Occipital lobe (tissue), 3 donors: ENCODE measurements at places on chromosomes 2 and 18.
A peak's percentile ranks its signal among the peaks of the same experiment; 100 is the strongest.

DNA sequence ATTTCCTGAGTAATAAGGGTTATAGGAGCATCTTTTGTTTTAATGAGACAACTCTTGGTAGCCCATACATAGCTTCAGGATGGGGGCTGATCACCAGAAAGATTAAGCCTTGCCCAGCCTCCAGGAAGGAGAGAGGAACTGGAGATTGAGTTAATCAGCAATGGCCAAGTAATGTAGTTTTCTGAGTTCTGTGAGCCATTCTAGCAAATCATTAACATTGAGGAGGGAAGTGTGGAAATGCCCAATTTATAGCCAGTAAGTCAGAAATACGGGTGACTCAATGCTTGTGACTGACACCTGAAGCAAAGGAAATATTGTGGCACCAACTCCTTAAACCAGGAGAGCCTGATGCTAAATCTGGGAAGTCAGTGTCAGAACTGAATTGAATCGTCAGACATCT is 205.1 kb upstream of the SRD5A2 start:
- DNase-seq: no peak

DNA sequence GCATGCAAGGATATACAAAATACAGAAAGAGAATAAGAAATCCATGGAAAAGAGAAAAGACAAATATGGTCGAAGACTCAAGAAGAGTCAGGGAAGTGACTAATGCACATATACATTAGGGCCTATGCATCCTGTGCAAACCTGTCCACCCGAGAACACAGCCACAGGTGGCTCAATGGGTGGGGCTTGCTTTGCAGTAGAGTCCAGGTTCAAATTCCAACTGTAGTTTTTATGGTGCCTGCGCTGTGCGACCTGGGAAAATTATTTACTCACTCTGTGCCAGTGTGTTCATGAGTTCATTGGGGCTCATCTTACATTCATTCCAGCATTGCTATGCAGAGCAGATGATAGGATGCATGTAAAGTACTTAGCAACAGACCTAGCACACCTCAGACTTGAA is 244.7 kb downstream of the CTNNA2 start:
- no peak for DNase-seq

GRCh38 chr2:239891698-239892097 is 133.4 kb downstream of the NDUFA10 start:
- no peak for DNase-seq

DNA sequence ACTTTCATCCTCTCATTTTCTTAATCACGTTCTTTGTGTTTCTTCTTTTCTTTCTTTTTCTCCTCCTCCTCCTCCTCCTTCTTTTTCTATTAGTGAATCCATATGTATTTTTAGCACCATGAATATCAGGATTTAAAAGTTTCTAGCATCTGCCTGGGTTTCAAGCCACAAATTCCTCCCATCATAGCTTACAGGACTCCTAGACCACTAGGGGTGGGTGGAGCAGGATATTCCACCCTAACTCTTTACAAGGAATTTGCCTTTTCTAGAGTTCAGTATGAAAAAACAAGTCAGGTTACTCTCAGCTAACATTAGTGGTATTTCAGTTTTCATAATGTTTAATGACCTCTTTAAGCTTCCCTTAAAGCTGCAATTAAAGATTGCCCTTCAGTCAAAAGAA is 19.1 kb upstream of the LRRTM1 start:
- DNase-seq: no peak

DNA sequence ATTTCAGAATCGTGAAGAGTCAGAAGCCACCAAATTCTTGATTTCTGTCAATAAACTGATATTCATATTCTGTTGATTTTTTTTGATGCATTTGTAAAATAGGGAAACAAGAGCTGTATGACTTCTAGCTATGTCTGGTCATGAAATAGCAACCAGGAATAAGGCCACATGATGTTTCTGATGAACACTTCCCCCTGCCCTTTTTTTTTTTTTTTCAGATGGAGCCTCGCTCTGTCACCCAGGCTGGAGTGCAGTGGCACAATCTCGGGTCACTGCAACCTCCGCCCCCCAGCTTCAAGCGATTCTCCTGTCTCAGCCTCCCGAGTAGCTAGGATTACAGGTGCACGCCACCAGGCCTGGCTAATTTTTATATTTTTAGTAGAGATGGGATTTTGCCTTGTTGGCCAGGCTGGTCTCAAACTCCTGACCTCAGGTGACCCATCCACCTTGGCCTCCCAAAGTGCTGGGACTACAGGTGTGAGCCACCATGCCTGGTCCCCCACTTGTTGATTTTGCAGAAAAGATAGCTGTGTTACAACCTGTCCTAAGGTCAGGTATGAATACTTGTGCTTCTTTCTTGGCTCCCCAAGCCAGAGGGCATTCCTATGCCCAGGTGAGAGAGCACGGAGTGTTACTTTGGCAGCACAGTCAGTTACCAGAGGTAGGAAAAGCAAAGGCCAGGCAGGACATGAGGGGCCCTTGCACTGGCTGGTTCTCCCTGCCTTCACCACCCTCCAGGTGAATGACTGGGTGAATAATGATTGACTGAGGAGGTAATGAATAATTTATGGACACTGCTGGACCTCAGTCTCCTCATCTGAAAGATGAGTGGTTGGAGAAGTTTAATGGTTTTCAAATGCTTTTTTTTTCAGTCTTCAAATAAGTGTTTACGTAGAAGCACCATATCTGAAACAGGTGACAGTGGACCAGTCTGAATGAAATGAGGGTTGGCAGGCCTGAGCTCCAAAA is 39.6 kb downstream of the PAX8 start:
- DNase-seq: no peak

DNA sequence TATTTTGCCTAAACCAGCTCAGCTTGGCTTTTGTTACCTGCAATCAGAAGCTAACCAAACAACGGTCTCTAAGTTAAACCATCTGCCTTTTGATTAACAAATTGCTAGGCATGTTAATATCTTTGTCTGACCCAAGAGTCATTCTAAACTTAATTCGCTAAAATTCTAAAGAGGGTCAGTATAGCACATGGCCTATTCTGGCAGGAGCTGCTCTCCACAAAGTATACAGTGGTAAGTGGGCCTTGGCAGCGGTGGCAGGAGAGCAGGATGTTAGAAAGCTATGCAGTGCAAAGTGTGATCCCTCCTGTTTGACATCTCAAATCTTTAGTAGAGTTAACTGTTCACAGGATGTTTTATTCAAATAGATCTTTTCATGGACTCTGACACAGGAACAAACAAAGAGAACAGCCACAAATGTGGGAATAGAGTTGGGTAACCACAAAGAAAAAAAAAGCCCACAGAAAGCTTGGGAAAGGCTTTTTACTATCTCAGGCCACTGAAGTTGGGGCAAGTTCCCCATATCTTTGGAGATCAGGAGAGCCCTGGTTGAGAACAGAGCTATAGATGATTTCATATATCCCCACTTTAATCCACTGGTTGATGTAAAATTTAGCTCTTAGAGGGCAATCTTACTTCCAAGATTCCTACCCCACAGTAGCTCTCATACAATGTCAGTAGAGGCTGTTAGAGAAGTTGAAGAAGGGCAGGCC is 10.6 kb downstream of the CFAP210 start:
- DNase-seq: no peak

- no peak for DNase-seq
These were observed 20.9 kb upstream of the TANK start for GRCh38 chr2:161139098-161139987.

DNA sequence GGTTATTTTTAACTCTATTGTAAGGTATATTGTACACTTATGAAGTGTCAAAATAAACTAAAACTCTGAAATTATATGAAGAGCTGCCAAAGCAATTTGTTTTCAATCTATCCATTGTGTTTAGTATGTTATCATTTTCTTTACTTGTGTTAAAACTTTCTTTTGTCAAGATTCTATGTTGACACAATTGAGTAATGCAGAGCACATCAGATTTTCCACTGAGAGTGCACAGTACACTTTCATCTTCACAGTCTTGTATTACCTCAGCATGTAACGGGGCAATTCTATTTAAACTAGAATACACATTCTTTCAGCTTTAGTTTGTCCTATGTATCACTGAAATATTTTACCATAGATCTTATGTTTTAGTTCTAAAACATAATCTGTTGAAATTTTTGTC is 304.4 kb upstream of the ZC3H15 start:
- DNase-seq: no peak

DNA sequence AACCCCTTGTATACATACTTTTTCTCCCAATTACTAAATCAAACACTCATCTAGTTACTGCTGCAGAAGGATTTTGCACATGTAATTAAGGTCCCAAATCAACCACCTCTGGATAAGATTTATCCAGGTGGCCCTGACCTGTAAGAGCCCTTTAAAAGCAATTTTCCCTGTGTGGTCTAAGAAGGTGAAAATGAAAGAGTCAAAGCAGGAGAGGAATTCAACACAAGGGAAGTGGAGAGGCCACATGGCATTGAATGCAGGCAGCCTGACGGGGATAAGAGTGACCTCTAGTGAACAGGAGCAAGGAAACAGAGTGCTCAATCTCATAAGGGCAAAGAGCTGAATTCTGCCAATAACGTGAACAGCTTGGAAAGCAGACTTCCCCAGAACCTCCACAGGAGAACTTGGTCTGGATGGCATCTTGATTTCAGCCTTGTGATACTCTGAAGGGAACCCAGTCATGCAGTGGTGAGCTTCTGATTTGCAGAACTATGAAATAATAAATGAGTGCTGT is 27.2 kb downstream of the PPP3R1 start:
- DNase-seq: no peak

- DNase-seq: no peak
These were observed 98.6 kb downstream of the AAK1 start for GRCh38 chr2:69544951-69545350.

GRCh38 chr2:98830571-98831145 is 99.7 kb upstream of the MGAT4A start:
- DNase-seq: no peak

DNA sequence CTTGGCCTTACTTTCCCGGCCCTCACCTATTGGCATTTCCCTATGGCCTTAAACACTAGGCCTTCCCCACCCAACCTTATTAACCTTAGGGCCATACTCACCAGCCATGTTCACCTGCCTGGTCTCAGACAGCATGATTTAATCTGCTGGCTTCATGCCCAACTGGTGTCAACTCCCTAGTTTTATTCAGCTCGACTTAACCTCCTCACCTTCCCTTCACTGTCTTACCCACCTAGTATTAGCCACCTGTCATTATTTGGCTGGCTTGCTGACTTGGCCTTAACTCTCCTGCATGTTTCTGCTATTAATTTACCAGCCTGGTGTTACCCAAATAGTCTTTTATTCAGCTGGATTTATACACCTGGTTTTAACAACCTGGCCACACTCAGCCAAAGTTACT is 136.0 kb upstream of the ZSWIM2 start:
- no peak for DNase-seq

GRCh38 chr18:77374446-77374805 is 124.8 kb downstream of the GALR1 start:
- DNase-seq: no peak

DNA sequence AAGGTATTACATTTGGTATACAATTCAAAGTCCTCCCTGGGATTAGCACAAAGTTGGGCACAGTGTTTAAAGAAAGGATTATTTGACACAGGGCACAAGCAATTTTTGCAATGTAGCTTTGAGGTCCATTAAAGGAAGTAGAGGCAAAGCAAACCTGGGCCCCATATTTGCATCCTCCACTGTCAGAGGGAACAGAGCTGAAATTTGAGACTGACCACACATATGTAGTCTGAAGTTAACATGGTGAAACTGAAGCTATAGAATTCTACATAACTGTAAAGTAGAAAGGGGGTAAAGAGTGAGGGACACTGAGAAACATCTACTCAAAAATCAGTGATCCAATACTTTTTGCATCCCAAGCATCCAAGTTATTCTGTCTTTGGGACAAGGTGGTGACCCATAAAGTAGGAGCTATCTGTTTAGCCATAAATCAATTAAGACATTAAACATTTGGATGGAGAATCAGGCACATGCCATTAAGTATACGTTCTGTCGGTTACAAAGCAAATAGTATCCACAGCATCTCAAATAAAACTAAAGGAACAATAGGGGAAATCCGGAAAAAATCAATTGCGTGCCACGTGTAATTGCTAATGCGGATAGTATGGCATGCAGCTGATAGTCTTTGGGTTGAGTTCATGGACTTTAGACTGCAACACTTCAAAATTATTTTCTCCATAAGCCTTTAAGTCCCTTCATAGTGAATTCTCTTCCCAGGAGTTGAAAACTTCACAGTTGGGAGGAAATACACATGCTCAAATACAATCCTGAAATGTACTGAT is 72.6 kb downstream of the PLEKHM3 start:
- DNase-seq: no peak

- no peak for DNase-seq
These were observed 1.7 kb downstream of the CXCR4 start for GRCh38 chr2:136116151-136116812.

GRCh38 chr2:6068429-6068828 is 376.2 kb downstream of the SOX11 start:
- no peak for DNase-seq

- DNase-seq: peak; percentile 16
These were observed 24.4 kb downstream of the NFE2L2 start for GRCh38 chr2:177239932-177240630.

DNA sequence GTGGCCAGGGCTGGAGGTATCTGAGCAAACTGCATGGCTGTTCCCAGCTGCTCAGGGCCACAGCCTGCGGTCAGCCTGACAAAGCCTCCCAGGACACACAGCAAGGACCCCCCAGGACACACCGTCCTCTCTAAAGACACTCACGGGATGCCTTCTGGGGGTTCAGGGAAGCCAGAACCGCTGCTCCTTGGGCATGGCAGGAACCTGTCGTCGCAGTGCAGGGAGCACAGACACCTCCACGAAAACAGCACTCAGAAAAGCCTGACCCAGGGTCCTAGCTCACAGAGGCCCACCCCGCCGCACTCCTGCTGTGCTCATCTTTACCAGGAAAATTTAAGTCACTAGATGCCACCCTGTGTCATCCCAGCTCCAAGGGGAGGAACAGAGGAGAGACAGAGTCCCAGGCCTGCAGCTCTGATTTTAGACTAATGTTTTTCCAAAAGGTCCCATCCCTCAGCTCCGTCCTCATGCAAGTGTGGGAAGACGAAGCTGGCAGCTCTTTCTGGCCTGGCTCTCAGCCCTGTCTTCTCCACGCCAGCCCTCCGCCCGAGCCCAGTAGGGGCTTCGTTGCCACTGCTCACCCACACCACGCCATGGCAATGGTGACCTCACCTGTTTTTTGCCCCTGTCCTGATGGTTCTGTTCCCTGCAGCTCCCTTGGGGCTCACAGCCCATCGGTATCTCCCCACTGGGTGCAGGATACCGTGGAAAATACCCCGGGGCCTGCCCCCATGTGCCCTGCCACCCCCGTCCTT is 23.9 kb upstream of the SLC66A3 start:
- no peak for DNase-seq

DNA sequence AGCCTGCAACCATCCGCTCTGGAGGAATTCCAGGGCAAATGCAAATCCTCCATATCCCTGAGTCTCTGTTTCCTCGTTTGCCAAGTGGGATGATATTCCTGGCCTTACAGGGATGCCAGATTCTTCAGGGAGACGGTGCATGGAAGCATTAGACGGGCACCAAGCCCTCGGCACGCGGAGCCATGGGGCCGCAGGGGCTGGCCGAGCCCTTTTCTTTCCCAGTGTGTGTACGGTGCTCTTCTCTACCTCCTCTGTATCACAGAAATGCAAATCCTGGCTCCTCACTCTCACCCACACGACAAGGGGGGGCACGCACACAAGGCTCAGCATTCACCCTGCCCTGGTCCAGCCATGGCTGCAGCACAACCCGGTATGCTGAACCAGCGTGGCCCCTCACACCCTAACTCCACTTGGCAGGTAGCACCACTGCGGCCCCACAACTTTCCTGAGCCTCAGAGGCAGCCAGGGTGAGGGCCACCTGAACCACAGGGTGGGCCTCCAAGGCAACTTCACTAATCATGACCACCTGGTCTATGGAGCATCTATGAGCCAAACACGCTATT is 64.1 kb upstream of the SALL3 start:
- DNase-seq: no peak
